ENCODE measurements at places on chromosomes 12 and 14. TPM values are rescaled to one million over a fixed set of nuclear protein-coding genes. Genes with fewer than 3 reads are reported as not detected.

GPR84 gene
- total RNA-seq: 0.39 TPM

INSM2 gene
- total RNA-seq: not detected

TMEM260 gene
- total RNA-seq: 7.8 TPM

ENDOU gene
- 0.60 TPM for total RNA-seq

SLC39A2 gene
- total RNA-seq: not detected

ISM2 gene
- not detected for total RNA-seq

FAM186B gene
- 0.63 TPM for total RNA-seq

EMP1 gene
- total RNA-seq: 220 TPM

GARIN6 gene
- total RNA-seq: not detected

DNA sequence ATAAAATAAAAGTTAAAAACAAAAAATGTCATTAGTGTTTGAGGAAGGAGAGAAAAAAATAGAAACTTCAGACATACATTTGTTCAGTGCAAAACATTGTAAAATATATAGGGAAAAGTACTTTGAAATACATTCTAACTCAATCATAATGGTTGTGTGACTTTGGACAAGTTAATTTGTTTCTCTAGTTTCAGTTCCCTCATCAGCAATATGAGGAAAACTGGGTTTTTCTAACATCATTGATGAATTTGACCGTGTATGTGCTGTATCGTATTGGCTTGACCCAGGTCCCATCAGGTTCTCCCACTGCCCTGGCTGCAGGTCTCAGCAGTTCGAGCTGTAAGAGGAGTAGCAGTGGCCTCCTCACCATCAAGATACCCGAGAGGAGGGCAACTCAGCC is 173.9 kb upstream of the ATF7IP start:
- no peak for DNase-seq

- no peak for DNase-seq
Observed at GRCh38 chr12:60333461-60333860, 737.6 kb downstream of the SLC16A7 start.

GRCh38 chr14:23577710-23578392 is 739 bp downstream of the JPH4 start:
- DNase-seq: no peak

GRCh38 chr14:100271247-100271939 is 32.4 kb downstream of the YY1 start:
- DNase-seq: no peak

DNA sequence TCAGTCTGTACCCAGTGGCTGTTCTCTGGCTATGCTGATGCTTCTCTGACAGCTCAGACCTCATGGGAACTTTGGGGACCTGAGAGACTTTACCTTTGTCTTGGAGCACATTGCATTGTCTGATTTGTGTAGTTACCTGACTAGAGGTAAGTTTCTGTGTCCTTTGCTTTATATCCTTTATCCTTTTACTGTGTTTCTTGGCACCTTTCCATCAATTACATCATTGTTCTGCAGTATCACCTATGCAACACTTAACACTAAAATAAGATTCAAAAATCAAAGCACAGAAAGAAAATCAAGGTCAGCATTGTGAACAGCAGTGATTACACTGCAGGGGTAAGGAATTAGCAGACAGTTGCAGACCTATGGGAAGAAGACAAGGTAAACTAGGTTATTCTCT is 43.8 kb downstream of the SLC35F4 start:
- DNase-seq: no peak

DNA sequence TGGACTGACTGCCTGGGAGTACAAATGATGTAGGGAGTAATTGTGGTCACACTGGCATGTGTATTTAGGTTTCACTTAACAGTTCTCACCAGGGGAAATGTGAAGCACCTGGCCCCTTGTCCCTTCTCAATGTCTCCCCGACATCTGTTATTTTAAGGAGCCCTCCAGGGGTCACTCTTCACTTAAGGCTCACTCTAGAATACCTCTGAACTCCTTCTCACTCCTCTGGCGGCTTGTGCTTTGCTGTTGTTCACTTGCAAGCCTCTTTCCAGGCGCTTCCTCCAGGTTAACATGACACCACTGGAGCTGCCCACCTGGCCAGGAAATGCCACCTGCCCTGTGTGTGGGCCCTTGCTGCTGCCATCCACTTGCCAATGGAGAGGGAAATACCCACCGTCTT is 56.5 kb upstream of the GZMB start:
- DNase-seq: no peak

DNA sequence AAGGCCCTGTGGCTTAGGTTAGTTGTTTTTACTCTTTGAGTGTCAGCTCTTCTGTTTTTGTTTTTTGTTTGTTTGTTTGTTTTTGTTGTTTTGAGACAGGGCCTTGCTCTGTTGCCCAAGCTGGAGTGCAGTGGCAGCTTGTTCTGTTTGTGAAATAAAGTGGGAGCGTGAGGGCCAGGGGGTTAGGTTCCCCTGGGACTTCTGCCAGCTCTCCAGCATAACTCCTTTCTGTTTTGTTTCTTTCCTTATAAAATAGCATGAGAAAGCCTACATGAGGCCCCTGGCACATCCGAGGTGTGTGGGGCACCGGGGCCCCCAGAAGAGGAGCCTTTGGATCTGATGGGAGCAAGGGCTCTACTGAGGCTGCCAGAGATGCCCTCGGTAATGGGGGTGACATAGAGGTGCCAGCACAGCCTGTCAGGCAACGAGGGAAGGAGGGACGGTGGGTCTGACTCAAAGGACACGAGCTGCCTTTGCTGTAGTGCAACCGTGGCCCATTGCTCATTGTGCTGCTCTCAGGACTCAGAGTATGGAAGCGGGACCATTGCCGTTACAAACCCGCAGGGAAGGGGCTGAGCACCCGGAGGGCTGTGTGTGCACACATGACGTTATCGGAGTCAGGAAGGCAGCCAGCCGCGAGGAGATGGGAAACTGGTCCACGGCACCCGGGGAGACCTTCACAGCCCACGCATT is 9.1 kb upstream of the SERPINA11 start:
- no peak for DNase-seq

GRCh38 chr12:114764510-114764909 is 80.5 kb upstream of the TBX3 start:
- DNase-seq: no peak

- DNase-seq: no peak
Observed at GRCh38 chr12:53105712-53106439, 2.6 kb downstream of the SOAT2 start.

DNA sequence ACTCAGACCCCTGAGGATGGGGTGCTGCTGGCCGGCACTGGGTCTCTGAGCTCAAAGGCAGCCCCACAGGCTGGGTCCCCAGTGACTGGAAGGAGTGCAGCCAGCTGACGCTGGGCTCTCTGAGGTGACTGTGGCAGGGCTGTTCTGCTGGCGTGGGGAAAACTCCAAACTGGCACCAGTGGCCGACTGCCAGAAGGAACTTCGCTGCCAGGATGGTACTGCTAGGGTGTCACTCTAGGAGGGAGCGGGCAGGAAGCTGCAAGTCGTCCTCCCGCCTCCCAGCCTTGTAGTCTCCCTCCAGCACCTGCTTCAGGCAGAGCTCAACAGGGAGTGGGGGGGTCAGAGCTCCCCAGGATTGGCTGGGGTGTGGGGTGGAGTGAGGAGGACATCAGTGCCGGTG is 41.3 kb downstream of the CDC42BPB start:
- no peak for DNase-seq

DNA sequence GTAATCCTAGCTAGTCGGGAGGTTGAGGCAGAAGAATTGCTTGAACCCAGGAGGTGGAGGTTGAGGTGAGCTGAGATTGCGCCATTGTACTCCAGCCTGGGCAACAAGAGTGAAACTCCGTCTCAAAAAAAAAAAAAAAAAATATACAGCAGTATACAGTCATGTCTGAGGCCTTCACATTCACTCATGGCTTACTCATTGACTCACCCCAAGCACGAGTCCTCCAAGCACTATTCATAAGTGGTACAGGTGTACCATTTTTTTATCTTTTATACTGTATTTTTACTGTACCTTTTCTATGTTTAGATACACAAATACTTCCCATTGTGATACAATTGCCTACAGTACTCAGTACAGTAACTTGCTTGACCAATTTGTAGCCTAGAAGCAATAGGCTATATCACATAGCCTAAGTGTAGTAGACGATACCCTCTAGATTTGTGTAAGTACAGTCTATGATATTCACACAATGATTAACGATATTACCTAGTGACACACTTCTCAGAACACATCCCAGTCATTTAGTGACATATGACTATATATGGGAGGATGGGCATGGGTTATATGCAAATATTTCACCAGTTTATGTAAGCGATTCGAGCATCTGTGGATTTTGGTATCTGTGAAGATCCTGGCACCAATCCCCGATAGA is 12.2 kb downstream of the LLPH start:
- DNase-seq: no peak

- peak; percentile 50 for DNase-seq
Observed at GRCh38 chr12:76878099-76878898, 520 bp downstream of the CSRP2 start.
